ENCODE measurements at places on chromosomes 7 and 10.

DNA sequence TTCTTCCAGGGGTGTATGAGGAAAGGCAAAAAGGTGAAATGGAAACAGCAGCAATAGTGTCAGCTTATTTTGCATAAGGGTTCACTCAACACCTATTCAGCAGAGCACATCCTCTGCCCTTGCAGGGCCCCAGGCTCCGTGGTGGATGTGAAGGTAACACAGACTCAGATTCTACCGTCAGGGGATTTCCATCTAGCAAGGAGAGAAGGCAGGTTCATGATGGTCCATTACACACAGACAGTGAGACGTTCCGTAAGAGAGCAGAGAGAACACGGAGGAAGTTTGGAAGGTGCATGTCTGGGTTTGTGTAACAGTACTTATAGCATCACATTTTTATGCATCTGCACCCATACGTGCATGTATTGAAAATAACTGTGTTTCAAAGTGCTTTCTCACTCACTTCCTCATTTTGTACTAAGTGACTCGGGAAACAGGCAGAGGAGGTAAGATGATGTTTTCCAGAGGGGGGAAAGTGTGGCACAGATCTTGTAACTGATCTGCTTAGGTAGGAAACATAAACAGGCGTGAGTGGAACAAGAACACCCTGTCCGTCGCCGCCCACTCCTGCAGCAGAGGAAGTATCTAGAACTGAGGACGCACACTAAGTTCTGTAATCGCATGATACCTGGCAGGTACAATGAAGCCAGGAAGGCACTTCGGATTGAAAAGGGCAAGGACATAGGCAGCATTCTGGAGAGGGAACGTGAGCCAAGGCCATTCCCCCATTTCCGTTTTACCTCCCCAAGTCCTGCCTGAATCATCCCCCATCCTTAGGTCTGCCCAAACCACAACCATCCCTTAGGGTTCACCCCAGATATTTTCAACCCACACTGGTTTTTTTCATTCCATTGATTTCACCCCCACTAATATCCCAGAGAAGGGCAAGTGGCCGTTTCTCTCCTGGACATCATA is 1.0 kb upstream of the ENO4 start:
- H3K4me1 ChIP-seq: peaks cover 8% of the 10 kb centered on the region
- no peak overlapping the region for H3K27ac ChIP-seq
- H3K27me3 ChIP-seq: peaks cover 47% of the 10 kb centered on the region
- H3K36me3 ChIP-seq: no peaks in the 10 kb centered on the region
- DNase-seq: no peak

GRCh38 chr7:46811529-46811928 is 770.4 kb downstream of the TNS3 start:
- H3K4me3 ChIP-seq: no peak overlapping the region
- H3K27ac ChIP-seq: no peak overlapping the region
- H3K36me3 ChIP-seq: no peaks in the 10 kb centered on the region

- H3K36me3 ChIP-seq: no peaks in the 10 kb centered on the region
- no peak overlapping the region for H3K4me3 ChIP-seq
- H3K27ac ChIP-seq: no peak overlapping the region
Measured at GRCh38 chr7:138449580-138449979, 10.5 kb upstream of the TRIM24 start.

GRCh38 chr7:3065724-3066143 is 22.1 kb upstream of the CARD11 start:
- peak overlapping the region; percentile 86 for H3K27ac ChIP-seq
- DNase-seq: peak; percentile 81
- peaks cover 71% of the 10 kb centered on the region for H3K4me1 ChIP-seq
- H3K27me3 ChIP-seq: no peaks in the 10 kb centered on the region
- peaks cover 16% of the 10 kb centered on the region for H3K36me3 ChIP-seq

GRCh38 chr10:22962817-22963216 is 35.0 kb downstream of the ARMC3 start:
- DNase-seq: no peak
- H3K36me3 ChIP-seq: no peaks in the 10 kb centered on the region
- no peaks in the 10 kb centered on the region for H3K4me1 ChIP-seq
- H3K27ac ChIP-seq: no peak overlapping the region
- peaks cover 2% of the 10 kb centered on the region for H3K27me3 ChIP-seq

DNA sequence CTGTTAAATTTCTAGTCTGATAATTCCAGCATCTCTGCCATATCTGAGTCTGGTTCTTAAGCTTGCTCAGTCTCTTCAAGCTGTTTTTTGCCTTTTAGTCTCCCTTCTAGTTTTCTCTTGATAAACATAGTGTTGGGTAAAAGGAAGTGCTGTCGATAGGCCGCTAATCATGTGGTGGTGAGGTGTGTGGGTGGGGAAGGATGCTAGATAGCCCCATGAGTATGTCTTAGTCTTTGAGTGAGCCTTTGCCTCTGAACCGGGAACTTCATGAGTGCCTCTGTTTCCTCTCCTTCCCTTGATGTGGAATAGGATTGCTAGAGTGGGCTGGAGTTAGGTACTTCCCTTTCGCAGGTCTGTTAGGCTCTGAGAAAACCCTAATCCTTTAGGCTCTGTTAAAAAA is 441.8 kb downstream of the INHBA start:
- no peak for DNase-seq
- no peak overlapping the region for H3K4me3 ChIP-seq
- peaks cover 11% of the 10 kb centered on the region for H3K27me3 ChIP-seq
- H3K36me3 ChIP-seq: no peaks in the 10 kb centered on the region

GRCh38 chr7:42155584-42156290 is 81.3 kb downstream of the GLI3 start:
- H3K4me1 ChIP-seq: no peaks in the 10 kb centered on the region
- H3K27ac ChIP-seq: no peak overlapping the region
- H3K36me3 ChIP-seq: no peaks in the 10 kb centered on the region
- H3K4me3 ChIP-seq: no peak overlapping the region
- H3K27me3 ChIP-seq: no peaks in the 10 kb centered on the region
- DNase-seq: no peak

- H3K4me3 ChIP-seq: no peak overlapping the region
- H3K27ac ChIP-seq: no peak overlapping the region
- H3K36me3 ChIP-seq: no peaks in the 10 kb centered on the region
- no peak for DNase-seq
- no peaks in the 10 kb centered on the region for H3K27me3 ChIP-seq
Measured at GRCh38 chr10:126504761-126505112, 116.5 kb upstream of the ADAM12 start.

- peaks cover 47% of the 10 kb centered on the region for H3K4me1 ChIP-seq
- H3K27me3 ChIP-seq: no peaks in the 10 kb centered on the region
- H3K4me3 ChIP-seq: peak overlapping the region; percentile 95
- H3K36me3 ChIP-seq: peaks cover 25% of the 10 kb centered on the region
Measured at GRCh38 chr10:17644485-17644943, 563 bp downstream of the STAM start.

DNA sequence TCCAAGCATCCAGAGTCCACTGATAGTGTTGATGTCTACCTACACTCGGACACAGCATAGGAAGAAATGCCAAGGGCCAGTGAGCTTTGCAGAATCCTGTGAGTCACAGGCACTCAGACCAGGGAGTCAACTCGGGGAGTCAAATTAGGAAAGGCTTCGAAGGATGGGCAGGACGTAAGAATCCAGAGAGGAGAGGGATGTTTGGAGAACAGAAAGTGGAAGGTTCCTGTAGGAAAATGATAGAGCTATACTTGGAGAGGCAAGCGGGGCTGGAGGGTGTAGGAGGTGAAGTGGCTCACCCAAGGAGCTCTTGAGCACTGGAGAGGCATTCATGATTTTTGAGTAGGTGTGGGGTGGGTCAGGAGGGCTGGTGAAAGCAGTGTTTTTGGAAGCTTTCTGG is 3.0 kb downstream of the ZYX start:
- no peaks in the 10 kb centered on the region for H3K27me3 ChIP-seq
- H3K4me3 ChIP-seq: no peak overlapping the region
- H3K36me3 ChIP-seq: peaks cover 7% of the 10 kb centered on the region
- no peak for DNase-seq

- H3K27ac ChIP-seq: no peak overlapping the region
- peaks cover 8% of the 10 kb centered on the region for H3K4me1 ChIP-seq
- no peaks in the 10 kb centered on the region for H3K36me3 ChIP-seq
- DNase-seq: no peak
- H3K27me3 ChIP-seq: peaks cover 68% of the 10 kb centered on the region
Measured at GRCh38 chr7:128136215-128136597, 104.9 kb upstream of the LEP start.

- peak overlapping the region; percentile 93 for H3K27ac ChIP-seq
- peak overlapping the region; percentile 95 for H3K4me3 ChIP-seq
- peak; percentile 74 for DNase-seq
Measured at GRCh38 chr7:22854158-22855048, 31.8 kb upstream of the TOMM7 start.

GRCh38 chr10:119608316-119609155 is 11.8 kb upstream of the TIAL1 start:
- H3K27ac ChIP-seq: no peak overlapping the region
- no peak overlapping the region for H3K4me3 ChIP-seq
- H3K36me3 ChIP-seq: peaks cover 3% of the 10 kb centered on the region
- peaks cover 2% of the 10 kb centered on the region for H3K4me1 ChIP-seq
- DNase-seq: no peak
- peaks cover 9% of the 10 kb centered on the region for H3K27me3 ChIP-seq

DNA sequence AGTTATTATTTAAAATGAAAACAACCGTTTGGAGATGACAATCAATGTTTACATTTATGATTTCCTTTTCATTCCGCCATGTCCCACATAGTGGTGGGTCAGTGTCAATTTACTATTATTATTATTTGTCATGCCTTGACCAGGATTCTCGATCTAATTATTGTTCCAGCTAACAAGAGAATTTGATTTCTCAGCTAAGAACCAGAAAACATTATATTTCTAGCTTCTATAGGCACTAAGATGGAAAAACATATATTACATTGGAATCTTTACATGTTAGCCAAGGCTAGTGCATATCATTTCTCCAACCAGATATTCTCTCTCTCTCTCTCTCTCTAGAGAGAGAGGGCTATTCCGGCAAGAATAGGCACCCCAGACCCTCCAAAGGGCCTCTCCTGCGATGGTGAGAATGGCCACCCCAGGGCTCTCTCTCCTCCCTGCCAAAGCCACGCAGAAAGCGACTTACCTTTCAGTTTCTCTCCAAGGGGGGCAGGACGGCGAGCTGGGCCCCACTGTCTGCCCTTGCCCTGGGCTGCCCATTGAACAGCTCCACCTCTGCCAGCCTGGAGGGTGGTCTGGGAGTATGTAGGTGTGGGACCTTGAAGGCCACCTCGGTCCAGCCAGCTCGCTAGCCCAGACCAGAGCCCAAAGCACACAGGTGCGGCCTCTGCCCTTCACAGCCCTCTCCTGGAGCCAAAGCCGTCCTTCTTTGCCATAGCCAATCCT is 2.4 kb downstream of the HOXA3 start:
- no peaks in the 10 kb centered on the region for H3K36me3 ChIP-seq
- peaks cover 22% of the 10 kb centered on the region for H3K4me1 ChIP-seq
- H3K27ac ChIP-seq: no peak overlapping the region
- DNase-seq: no peak
- peak overlapping the region; percentile 73 for H3K4me3 ChIP-seq
- peaks cover 89% of the 10 kb centered on the region for H3K27me3 ChIP-seq

GRCh38 chr10:61120805-61121204 is 176.8 kb upstream of the RHOBTB1 start:
- H3K27ac ChIP-seq: no peak overlapping the region
- no peak for DNase-seq
- no peak overlapping the region for H3K4me3 ChIP-seq
- peaks cover 2% of the 10 kb centered on the region for H3K27me3 ChIP-seq

DNA sequence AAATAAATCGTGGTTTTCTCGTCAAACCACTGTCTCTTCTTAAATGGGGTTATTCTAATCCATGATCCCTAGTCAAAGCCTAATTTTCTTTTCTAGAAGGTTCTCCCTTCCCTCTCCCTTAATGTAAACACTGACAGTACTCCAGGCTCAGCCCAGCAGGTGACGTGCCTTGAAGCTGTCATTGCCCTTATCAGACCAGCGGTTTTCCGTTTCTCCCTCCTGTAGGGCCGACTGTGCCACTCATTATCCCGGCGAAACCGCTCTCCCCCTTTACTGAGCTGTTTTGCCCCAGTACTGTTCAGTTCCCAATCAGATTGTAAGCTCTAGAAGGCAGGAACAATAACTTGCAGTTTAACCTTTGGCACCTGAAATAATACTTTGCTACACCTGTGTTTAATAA is 153.5 kb upstream of the RHEB start:
- no peak for DNase-seq
- peaks cover 2% of the 10 kb centered on the region for H3K27me3 ChIP-seq
- peaks cover 8% of the 10 kb centered on the region for H3K4me1 ChIP-seq
- no peak overlapping the region for H3K4me3 ChIP-seq
- H3K27ac ChIP-seq: no peak overlapping the region

DNA sequence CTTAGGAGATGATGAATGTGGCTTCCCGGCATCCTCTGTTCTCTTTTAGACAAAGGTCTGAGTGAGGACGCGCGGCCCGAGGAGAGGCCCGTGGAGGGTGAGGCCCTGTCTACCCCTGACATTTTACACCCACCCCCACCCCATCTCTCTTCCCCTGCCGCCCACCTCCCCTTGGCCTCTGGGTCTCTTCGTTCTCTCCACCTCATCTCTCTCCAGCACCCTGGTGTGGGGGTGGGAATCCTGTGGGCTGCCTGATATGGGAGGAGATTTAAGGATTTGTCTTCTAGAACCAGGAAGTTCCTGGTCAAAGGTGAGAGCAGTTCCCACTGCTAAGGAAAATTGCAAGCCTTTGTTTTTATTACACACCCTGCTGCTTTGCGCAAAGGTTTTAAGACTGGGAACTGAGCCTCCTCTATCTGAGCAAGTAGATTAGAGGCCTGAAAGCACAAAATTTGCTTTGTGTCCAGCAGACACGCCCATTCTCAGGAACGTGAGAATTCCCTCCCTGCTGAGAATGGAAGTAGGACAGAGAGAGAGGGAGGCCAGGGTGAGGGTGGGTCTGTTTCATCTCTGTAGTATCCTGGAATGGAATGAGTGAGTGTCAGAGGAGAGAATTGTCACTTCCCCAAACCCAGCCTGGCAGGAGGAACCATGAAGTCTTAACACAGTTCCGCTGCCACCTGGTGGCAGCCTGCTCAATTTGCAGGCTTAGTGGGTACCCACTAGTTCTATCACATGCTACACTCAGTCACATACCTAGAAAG is 91.2 kb downstream of the GTF2IRD1 start:
- H3K27ac ChIP-seq: no peak overlapping the region
- no peaks in the 10 kb centered on the region for H3K4me1 ChIP-seq
- DNase-seq: no peak
- H3K27me3 ChIP-seq: no peaks in the 10 kb centered on the region
- no peak overlapping the region for H3K4me3 ChIP-seq

DNA sequence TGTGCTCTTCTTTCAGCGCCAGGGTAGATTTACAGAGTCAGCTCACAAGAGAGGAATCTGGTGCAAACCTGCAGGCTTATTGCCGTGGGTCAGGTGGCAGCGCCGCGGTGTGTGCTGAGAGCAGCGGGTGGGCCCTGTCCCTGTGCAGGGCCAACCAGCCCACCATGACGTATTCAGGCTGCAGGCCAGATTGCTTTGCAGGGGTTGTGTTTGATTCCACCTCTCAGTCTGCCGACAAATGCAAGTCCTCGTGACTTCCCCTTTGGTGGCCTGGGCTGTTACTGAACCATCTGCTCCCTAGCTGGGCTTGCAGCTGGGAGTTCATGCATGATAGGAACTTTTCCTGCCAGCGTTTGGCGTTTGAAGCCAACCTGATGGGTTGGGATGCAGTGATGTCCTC is 66.7 kb upstream of the LEP start:
- no peaks in the 10 kb centered on the region for H3K36me3 ChIP-seq
- H3K27ac ChIP-seq: no peak overlapping the region
- H3K4me1 ChIP-seq: peaks cover 7% of the 10 kb centered on the region
- no peak for DNase-seq

Data from activated naive CD8-positive, alpha-beta T cell treated with anti-CD3 and anti-CD28 coated beads, Interleukin-2, amount 10 ng/mL, durations not matched to agents 7 days and 5 days (primary cell).